ENCODE measurements at places on chromosomes 5 and 9.
A peak's percentile ranks its signal among the peaks of the same experiment; 100 is the strongest.

- DNase-seq: no peak
Observed at GRCh38 chr5:73922875-73923557, 297.0 kb downstream of the ARHGEF28 start.

- DNase-seq: no peak
Observed at GRCh38 chr9:33239921-33240320, at the start of gene SPINK4. TSS of gene SPINK4 (plus strand) at chr9:33240167. CDS start at chr9:33240209, 42 bp downstream.

GRCh38 chr5:16909464-16909863, 26.6 kb downstream of the MYO10 start:
- DNase-seq: no peak

- no peak for DNase-seq
Observed at GRCh38 chr5:5188376-5189050, 48.4 kb downstream of the ADAMTS16 start.

GRCh38 chr5:154355129-154355611, 90.6 kb upstream of the SAP30L start:
- no peak for DNase-seq

- DNase-seq: no peak
Observed at GRCh38 chr9:12069366-12069765, 623.8 kb upstream of the TYRP1 start.

- DNase-seq: no peak
Observed at GRCh38 chr9:127897193-127897692, 2.2 kb downstream of the ST6GALNAC6 start.

DNA sequence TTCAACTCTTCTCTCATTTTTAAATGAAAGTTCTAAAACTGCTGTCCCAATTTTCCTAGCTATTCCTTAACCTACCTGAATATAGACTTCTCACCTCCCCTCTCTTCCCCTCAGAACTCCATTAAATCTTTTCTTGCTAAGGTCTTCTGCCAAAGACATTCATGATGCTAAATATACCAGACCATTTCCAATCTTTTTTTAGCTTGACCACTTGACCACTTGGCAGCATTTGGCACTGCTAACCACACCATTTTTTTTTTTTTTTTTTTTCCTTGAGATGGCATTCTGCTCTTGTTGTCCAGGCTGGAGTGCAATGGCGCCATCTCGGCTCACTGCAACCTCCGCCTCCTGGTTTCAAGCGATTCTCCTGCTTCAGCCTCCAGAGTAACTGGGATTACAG, 3.6 kb upstream of the ZNF131 start:
- no peak for DNase-seq

DNA sequence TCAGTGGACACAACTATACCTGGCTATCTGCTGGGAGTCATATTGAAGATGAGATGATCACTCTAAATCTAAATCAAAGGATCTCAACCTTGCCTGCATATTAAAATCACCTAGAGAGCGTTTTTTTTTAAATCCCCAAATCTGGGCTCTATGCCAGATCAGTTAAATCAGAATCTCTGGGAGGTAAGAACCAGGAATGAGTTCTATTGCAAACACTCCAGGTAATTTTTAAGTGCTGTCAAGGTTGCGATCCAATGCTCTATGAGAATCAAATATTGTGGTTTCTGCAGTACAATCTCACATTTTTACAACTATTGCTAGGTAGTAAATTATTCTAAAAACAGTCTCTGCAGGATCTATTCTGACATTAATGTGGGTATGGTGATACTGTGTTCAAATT, 202.3 kb upstream of the OR13F1 start:
- DNase-seq: no peak

GRCh38 chr5:150054569-150054968, 31.8 kb downstream of the CSF1R start:
- no peak for DNase-seq

GRCh38 chr9:121075251-121076036, 689 bp downstream of the CNTRL start:
- no peak for DNase-seq

GRCh38 chr9:20295555-20295954, 326.7 kb downstream of the MLLT3 start:
- DNase-seq: no peak

- DNase-seq: no peak
Observed at GRCh38 chr5:19584131-19584530, 403.9 kb downstream of the CDH18 start.

DNA sequence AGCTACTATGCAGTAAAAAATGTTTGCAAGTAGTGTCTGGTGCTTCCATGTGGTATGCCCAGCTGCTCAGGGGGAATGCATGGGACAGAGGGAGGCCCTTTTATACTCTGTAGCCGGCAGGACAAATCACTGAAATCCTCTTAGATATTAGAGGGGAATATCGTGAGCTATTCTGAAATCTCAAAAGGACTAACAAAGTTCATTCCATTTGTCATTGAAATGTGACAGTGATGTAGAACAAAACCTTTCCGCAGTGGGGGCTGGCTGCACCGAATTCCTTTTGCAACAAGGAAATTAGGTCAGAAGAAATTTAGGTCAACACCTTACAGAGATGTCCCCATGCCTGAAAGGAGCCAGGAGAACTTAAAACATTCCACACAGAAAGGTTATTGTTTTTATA, 72.4 kb upstream of the MEF2C start:
- DNase-seq: no peak

- DNase-seq: no peak
Observed at GRCh38 chr9:136337416-136338395, 10.4 kb downstream of the GPSM1 start.

- DNase-seq: no peak
Observed at GRCh38 chr9:93235300-93235960, 51.5 kb downstream of the WNK2 start.

DNA sequence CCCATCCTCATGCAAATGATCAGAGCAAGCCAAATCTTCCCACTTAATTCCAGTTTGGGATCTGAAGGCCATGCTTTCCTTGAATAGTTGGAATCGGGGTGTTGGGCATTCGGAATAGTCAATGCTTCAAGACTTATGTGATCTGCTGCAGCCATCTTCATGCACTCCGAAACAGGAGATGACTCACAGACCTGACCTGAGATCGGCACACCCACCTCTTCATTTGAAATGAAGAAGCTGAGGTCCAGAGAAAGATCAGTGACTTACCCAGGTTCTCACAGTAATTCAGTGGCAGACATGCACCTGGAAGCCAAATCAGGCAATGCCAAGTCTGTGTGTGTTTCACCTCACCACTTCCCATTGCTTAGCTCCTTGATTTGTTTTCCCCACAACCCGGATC, 33.0 kb downstream of the FOXD1 start:
- no peak for DNase-seq

DNA sequence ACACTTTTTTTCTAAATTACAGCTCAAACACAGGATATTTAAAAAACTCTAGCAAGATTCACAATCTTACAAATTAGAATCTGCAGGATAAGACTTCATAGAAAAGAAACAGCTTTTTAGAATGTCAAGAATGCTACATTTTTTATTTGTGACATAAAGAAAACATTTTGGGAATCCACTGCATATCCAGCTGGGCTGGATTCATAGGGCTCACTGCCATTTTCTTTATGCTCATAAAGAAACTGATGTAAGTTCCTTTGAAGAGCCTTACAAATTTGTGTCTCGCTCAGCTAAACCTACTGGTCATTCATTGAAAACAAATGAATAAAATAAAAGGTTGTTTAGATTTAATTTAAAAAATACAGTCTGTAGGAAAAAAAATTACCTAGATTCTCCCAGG, 332.3 kb downstream of the TRPM3 start:
- DNase-seq: no peak

GRCh38 chr5:153655201-153655510, 164.7 kb downstream of the GRIA1 start:
- no peak for DNase-seq

DNA sequence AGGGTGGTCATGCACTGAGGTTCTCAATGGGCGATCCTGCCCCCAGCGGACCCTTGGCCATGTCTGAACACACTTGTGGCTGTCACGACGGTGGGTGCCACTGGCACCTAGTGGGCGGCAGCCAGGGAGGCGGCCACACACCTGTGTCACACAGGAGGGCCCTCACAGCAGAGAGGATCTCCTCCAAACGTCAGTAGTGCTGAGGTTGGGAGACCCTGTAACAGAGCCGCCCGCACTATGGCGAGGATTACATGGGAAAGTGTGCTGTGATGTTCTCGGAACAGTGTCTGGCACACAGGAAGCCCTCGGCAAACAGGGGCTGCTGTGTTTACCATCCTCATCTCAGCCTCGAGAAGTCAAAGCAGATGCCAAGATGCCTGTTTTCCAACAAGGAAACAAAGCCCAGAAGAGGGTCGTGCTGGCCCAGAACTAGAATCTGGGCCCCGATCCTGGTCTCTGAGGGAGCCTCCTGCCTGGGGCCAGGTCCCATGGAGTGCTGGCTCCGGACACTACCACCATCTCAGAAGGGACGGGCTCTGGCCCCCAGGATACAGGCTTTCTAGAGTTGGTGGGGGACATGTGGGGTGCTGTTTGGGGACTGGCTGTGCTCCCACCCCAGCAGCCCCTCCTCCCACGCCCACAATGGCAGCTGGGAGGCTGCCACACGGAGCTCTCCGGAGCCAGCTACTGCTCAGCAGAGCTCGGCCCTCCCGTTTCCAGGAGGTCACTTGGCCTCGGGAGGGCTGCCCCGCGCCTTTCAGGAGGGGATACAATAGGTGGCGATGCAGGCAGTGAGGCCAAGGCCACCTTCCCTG, 48.2 kb downstream of the DBH start:
- no peak for DNase-seq

DNA sequence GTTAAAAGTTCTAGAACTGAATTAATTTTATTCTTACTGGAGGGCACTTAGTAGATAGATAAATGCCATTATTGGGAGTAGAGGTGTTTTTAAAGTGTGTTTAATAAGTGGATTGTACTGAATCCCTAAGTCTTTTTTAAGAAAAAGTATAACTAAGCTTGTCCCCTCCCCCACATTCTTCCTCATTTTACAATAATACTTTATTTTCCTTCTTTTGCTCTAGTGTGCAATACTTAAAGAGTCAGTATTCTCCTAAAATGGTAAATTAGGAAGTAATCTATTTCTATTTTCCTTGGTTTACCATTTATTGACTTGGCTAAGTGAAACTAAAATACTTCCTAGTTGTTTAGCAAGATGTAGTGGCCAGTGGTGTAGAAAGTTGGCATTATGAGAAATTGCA, 11.6 kb downstream of the UBLCP1 start:
- DNase-seq: no peak

DNA sequence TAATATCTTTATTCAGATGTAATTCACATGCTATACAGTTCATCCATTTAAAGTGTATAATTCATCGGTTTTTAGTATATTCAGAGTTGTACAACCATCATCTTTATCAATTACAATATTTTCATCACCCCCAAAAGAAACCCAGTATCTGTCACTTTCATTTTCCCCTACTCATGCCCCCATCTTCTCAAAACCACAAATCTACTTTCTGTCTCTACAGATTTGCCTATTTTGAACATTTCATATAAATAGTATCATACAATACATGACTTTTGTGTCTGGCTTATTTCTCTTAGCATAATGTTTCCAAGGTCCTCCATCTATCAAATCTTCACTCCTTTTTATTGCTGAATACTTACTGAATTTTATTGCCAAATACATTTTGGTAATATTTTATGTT, 305.1 kb upstream of the SGCD start:
- no peak for DNase-seq

DNA sequence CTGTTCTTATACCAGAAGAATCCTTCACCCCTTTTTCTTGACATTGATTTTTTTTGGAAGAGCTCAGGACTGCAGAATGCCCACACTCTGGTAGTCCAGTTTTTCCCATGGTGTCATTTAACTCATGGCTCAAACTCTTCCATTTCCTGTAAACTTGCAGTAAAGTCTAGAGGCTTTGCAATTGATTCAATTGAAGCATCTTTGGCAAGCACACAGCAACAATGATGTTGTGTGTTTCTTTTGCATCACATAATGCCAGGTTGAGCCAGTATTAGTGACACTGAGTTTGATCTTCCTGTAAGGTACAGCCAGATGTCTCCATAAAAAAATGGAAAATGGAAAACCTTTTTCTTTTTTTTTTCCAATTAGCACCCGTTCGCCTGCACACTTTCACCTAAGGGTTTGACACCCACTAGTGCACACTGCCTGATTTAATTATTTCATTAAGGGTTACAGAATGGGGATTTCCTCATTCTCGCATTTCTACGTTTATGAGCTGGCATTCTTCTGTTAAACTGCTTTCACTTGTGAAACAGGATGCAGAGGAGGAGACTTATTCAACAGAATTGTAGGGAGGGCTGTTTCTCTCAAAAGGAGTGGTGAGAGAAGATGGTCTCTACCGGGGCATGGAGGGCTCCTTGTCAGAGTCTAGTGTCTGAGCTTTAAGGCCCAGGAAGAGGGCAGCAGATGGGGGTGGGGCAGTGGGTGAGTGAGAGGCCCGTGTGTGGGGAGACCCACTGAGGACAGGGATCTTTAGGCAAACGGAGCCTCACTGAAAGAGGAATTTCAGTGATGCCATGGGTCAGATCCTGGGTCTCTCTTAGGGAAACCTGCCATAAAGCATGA, 2.2 kb upstream of the S1PR3 start:
- peak; percentile 27 for DNase-seq

DNA sequence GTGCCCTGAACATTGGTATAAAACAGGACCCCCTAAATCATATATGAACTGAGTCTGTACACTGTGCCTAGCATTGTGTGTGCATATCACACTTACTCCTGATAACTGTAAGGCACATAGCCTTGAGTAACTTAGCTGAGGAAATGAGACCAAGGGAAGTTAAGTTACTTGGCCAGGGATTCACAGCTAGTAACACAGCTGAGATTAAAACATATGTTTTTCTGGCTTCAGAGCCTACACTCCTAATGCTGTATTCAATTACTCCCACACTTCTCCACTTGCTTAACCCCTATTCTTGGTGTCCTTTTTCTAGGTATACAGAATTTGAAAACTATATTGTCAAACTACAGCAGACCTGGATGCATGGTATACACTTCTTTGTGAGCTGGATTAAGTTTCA, 12.8 kb downstream of the GHR start:
- no peak for DNase-seq

DNA sequence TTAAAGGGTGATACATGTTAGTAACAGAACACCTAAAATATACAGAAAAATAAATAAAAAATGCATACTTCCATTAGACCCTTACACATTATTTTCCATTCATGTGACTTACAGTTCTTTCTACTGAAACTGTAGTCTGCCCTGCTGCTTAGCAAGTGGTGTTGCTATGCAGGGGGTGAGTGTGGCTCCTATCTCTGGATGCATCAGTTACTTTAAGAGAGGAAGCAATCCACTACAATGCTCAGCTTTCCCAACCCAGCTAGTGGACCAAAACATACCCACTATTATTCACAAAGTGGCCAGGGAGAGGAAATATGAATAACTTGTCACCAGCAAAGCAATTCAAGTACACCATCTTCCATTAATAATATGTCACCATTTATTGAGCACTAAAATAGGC, 121.8 kb downstream of the DOCK2 start:
- DNase-seq: no peak
